ENCODE measurements at places on chromosomes 1 and 21. TPM values are rescaled to one million over a fixed set of nuclear protein-coding genes. Genes with fewer than 3 reads are reported as not detected.

RIIAD1 gene
- 0.44 TPM for polyA plus RNA-seq

GRCh38 chr1:5562769-5563168 is 429.5 kb downstream of the NPHP4 start:
- no peak for DNase-seq

GRCh38 chr21:43866659-43867331 is 1.8 kb downstream of the AGPAT3 start:
- no peak for DNase-seq

DNA sequence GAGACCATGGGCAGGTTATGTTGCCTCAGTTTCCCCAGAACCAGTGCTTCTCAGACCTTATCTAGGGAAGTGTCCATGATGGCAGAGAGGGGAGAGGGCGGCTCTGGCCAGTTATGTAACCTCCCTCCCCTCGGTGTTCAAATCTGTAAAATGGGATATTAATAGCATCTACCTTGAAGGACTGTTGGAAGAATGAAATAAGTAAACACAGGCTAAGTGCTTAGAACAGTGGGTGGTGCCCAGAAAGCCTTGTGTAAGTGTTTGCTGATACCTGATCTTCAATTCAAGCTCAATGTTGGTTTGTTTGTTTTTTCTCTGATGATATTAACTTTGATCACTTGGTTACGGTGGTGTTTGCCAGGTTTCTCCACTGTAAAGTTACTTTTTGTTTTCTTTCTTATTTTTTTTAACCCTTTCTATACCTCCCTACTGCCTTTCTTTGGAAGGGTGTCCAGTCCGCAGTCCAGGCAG is 34.9 kb downstream of the EPHA2 start:
- no peak for DNase-seq

Data from right renal pelvis (tissue), 4 donors.